Brain microvascular endothelial cell (primary cell): ENCODE measurements at places on chromosomes 1 and 21.

DNA sequence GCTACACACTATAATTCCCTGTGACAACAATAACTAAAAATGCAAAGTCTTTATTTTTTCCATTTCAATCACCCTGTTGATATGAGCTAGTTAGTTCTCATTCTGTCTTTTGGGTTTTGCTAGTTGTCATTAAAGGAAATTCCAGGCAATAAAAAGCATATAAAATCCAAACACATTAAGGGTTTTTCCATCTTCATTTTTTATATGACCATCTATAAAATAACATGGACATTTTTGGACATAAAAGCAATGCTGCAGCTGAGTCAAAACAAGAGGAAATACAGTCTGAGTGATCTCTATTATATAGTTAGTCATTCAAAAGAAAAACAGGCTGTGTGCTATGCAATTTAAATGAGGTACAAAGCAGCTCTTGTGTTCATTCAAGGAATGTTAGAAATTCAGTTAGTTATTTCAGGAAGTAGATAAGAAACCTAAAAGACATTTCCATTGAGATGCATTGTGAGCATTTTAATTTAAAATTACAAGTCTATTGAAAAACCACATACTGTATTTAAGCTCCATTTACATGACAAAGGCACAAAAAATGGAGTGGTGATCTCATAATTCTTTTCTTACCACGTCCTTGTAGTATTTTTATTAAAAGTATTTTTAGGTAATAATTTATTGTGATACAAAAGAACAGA is 67.3 kb upstream of the BCL10 start:
- no peak for DNase-seq

DNA sequence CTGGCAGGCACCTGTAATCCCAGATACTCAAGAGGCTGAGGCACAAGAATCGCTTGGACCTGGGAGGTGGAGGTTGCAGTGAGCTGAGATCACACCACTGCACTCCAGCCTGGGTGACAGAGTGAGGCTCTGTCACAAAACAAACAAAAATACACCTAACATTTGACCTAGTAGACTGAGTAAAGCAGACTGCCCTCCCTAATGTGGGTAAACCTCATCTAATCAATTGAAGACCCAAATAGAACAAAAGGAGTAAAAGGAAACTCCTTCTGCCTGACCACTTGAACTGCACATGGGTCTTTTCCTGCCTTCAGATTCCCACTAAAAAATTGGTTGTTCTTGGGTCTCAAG is 19.0 kb upstream of the RBM15 start:
- DNase-seq, result no peak

GRCh38 chr21:36479415-36480402 is at the start of gene CLDN14:
CLDN14 (minus strand) TSS chr21:36480122; CDS start chr21:36461695, 18,427 bp downstream.
- DNase-seq, result no peak

DNA sequence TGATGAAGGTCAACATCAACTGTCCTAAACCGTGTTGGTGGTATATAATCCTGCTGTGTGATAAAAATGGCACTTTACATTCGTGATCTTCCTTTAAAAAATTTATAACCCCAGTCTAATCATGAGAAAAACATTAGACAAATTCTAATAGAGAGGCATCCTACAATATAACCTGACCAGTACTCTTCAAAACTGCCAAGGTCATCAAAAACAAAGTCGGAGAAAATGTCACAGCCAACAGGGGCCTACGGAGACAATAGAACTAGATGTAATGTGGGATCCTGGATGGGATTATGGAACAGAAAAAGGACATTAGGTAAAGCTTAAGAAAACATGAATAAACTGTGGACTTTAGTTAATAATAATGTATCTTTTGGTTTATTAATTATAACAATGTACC is 25.0 kb downstream of the CDKN2C start:
- DNase-seq, result no peak

GRCh38 chr1:192003295-192004077 is 154.8 kb upstream of the RGS18 start:
- DNase-seq, result no peak

GRCh38 chr1:162893612-162893908 is 32.6 kb upstream of the CCDC190 start:
- DNase-seq, result no peak
